ENCODE measurements at places on chromosomes 11 and 22.

DNA sequence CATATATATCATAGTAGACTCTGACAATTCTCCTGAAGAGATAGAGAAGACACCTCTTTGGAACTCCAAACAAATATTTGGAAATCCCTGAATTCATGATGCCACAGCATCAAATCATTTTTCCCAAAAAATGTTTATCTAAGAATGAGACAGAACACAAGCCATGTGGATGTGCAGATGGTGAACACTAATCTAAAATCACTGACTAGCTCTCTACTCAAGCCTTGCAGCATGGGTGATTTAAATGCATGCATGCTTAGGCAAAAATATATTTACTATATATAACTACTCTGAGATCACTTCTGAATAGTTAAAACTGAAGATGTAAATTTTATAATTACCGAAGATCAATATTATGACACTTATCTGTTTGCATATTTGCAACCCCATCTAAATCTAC, 289.9 kb downstream of the GUCY1A2 start:
- no peak for DNase-seq

DNA sequence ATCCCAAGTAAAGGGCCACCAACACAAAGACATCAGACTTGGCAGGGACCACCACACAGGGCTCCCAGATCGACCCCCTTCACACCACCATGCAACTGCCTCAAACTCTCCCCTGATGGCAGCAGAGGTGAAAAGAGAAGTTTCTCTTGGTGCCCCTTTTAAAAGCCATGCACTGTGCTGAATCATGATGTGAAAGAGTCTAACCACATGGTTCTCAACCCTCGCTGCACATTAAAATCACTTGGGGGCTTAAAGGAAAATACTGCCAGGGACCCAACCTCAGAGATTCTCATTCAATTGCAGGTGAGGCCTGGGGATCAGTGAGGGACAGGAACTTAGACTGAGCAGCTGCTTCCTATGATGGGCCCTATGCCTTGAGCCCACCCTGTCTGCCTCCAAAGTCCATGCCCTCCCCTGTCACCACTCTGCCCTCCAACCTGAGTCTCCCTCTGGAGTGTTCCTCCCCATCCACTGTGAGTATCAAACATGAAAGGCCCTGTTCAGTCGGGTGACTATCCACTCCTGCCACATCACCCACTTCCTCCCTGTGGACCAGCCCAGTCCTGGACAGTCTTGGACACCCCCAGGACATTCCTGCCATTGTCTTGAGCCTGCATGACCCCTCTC, 40.8 kb downstream of the PLEKHA7 start:
- no peak for DNase-seq

DNA sequence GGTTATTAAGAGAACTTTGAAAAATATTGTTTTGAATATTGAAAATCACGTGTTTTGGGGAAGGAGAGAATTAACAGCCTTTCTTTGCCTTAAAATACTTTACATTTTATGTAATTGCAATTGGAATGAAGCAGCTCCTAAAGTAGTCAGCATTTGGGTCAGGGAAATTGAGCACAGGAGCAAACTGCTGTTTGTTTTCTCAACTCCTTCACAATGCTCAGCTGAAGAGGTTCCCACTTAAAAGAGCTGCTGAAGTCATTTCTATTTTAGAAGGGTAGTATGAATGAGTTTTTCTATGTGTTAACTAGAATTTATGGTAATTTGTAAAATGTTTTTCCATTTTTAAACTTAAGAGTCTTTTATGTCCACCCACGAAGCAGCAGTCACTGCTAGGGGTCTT, 8.1 kb upstream of the UCP2 start:
- DNase-seq: no peak

GRCh38 chr22:22995166-22995565, 75.2 kb upstream of the GNAZ start:
- no peak for DNase-seq

- no peak for DNase-seq
Measured at GRCh38 chr11:92480499-92480898, 255.9 kb downstream of the FAT3 start.

DNA sequence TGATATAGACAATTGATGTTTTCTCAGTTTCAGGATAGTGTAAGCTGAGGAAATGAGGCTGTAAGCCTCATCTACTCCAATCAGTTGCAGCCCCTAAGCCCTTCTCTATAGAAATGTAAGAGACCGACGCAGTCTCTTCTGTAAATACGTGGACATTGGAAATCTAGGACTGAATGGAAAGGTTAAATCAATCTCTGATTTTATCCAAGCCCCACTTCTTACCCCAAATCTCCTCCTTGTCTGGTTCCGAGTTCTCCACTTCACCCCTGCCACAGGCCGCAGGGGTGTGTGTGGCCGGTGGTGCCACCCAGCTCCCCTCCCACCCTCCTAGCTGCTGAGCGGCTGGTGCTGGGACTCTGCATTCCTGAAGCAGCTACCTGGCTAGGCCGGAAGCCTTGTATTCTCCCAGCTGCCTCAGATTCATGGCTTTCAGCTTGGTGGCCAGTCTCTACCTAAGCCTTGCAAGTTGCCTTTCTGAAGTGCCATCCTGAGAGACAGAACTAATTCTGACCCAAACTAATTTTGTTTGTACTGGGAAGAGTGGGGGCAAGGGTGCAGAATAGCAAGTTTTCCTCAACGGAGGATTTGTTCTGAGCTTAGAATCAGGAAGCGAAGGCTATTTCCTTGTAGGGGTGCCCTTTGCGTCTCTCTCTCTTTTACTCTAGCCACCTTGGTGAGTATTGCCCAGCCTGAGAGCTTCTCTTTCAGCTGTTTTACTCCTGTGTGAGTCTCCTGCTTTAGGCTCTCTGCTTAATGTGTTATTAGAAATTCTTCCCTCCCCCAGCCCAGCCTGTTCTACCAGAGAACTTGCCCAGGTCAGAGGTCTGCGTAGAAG, 749 bp downstream of the VWA5A start:
- DNase-seq: no peak

DNA sequence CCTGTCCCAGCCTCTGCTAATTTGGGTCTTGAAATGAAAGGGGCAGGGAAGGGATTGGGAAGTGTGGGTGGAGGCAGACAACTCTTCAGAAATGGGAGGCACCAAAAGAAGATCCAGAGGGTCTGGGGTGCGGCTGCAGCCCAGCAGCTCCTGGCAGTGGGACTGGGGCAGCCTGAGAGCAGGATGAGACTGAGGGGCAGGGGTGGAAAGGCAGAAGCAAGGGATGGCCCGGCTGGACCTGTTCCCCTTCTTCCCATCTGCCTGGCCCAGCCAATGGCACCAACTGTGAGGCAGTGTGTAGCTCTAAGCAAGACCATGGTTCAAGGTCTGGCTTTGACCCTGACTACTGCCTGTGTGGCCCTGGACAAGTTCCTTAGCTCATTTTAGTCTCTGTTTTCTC, 160.4 kb downstream of the ENTHD1 start:
- no peak for DNase-seq

- peak; percentile 64 for DNase-seq
Measured at GRCh38 chr22:37818409-37819104, 4.6 kb upstream of the GALR3 start.

GRCh38 chr11:117437041-117437790, 109.6 kb downstream of the CEP164 start:
- DNase-seq: no peak

DNA sequence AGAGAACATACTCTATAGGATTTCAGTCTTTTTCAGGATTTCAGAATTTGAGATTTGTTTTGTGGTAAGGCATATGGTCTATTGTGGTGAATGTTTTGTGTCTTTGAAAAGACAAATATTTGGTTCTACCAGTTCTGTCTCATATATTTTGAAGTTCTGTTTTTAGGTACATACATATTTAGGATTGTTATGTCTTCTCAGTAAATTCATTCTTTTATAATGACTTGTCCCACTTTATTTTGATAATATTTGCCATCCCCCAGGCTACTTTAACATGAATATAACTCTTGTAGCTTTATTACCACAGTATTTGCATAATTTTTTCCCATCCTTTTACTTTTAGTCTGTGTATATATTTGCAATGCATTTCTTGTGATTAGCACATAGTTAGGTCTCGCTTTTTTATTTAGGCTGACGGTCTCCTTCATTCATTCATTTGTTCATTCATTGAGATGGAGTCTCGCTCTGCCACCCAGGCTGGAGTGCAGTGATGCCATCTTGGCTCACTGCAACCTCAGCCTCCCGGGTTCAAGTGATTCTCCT, 32.1 kb downstream of the MTMR3 start:
- DNase-seq: no peak

DNA sequence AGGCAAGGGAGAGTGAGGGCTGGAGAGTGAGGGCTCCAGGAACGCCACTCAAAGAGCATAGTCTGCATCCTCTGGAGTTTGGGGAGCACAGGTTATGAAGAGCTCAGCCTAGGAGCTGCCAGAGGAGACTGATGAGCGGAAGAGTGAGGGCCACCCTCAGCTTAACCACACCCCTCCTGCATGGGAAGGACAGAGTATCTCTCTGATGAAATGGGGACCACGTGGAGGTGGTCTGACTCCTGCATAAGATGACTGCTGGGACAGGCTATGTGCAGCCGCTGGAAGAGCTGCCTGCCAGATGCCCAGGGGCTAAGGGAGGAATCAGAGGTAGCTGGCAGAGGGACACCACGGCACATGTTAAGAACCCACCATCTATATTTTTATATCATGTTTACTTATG, 162.9 kb upstream of the POU2AF2 start:
- DNase-seq: no peak

DNA sequence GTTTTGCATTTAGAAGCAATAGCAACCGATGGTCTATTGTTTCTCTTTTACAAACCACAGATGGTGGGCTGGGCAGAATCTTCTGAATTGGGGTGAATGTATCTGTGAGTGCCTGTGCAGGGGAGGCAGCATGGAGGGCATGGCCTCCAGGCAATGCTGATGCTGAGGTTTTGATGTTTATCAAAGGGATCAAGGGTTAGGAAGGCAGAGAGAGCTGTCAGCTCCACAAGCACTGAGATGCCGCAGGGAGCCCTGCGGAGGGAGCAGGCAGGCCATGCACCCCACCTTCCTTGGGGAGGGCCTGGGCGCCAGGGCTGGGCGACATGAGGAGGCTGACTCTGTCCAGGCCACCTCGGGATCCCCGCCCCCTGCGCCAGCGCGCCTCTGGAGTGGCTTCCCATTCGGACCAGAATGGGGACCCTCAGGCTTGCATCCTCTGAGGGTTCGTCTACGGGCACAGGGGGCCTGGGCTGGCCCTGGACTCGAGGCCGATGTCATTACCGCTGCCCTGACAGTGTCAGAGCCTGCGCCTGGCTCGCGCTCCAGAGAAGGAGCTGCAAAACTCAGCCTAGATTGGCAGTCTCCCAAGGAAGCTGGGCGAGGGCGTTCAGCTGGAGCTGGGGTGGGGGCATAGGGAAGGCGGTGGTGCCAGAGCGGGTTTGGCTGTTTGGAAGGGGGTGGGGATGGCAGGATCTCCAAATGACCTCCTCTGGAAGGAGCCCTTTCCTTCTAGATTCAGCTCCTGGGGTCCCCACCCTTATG, 13.9 kb upstream of the TH start:
- DNase-seq: no peak

DNA sequence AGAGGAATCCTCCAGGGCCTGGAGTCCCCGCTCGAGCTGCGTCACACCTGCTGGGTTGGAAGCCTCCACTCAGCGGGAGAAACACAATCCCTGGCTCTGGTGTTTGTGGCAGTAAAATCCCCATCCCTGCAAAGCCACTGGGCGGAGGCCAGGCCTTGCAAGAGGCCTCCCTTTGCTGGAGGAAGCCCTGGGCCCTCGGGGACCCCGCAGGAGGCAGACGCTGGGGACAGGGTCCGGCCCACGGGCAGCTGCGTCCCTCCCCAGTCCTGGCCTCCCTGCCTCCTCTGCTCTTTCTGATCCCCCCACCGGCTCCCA, 194.7 kb downstream of the BRD1 start:
- no peak for DNase-seq

- no peak for DNase-seq
Measured at GRCh38 chr22:17637490-17638181, 921 bp upstream of the BCL2L13 start.

DNA sequence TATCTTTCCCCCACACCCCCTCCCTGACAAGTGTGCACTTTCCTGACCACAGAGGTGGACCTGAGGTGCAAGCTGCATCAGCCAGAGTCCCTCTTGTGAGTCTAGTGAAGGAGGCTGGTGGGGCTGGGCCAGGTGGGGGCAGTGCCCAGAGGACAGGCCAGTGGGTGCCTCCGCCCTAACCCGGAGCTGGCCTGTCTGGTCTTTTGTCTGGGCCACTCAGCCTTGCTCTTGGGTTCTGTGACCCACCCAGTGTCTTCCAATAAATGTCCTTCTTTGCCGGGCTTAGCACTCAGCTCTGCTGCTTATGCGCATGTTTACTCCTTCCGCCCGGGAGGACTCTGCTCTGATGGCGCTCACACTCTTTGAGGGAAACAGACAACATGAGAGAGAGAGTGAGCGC, 526.2 kb downstream of the TBC1D22A start:
- no peak for DNase-seq

DNA sequence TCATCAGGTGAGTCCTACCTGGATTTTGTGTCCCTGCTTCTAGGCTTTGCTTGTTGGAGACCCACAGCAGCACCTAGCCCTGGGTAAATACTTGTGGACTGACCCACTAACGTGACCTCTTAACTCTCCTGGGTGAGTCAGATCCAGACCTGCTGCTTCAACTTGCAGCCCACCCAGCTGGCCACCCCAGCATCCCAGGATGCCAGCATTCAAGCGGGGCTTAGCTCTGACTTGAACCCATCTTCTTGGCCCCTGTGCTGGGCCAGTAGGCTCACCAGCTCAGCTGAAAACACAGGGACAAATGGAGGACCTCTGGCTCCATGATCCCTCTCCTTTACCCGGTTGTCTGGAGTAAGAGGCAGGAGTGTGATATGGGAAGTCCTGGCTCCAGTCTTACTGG, 33.5 kb downstream of the PARVG start:
- DNase-seq: no peak

GRCh38 chr11:7899418-7899817, 31.6 kb downstream of the OR10A6 start:
- DNase-seq: no peak

- peak; percentile 63 for DNase-seq
Measured at GRCh38 chr11:105034813-105035620, at the start of gene CASP1. TSS of gene CASP1 (minus strand) at chr11:105035144. CDS start at chr11:105035113, 31 bp downstream.

- DNase-seq: no peak
Measured at GRCh38 chr22:47367993-47368945, 605.8 kb downstream of the TBC1D22A start.

Data from activated CD4-positive, alpha-beta T cell treated with anti-CD3 and anti-CD28 coated beads, Interleukin-2, Interleukin-4, amounts not matched to agents 100 ng/mL and 50 ng/mL, durations not matched to agents 16 hours and 8 hours (primary cell).